ENCODE measurements at places on chromosomes 6 and 20.

DNA sequence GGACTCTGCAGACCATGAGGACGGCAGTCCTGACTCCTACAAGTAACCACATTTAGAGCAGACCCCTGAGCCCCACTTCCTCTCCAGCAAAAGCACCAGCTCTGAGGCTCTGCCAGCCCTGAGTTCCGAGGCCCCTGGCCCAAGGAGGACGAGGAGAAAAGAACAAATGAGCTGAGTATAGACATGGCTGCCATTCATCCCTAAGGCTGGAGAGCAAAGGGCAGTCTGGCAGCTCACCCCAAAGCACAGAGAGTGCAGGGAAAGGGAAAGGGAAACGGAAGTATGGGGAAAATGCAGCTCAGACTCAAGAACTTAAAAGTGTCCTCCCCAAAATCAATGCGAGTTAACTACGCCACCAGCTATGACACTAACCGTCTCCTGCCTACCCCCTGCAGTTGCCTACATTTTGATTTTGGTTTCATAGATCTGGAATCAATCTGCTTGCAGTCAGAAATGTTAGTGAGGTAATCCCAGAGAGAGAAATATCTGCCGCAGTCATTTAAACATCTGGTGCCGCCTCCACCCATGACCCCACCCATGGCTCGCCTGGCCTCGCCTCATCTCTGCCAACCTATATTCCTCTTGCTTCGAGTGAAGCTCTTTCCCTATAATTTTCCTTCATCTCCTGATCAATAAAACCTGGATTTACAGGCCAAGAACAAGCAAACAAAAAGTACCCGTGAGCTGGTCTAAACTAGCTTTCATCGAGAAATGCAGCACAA is 49.6 kb upstream of the AFDN start:
- no peak for DNase-seq

DNA sequence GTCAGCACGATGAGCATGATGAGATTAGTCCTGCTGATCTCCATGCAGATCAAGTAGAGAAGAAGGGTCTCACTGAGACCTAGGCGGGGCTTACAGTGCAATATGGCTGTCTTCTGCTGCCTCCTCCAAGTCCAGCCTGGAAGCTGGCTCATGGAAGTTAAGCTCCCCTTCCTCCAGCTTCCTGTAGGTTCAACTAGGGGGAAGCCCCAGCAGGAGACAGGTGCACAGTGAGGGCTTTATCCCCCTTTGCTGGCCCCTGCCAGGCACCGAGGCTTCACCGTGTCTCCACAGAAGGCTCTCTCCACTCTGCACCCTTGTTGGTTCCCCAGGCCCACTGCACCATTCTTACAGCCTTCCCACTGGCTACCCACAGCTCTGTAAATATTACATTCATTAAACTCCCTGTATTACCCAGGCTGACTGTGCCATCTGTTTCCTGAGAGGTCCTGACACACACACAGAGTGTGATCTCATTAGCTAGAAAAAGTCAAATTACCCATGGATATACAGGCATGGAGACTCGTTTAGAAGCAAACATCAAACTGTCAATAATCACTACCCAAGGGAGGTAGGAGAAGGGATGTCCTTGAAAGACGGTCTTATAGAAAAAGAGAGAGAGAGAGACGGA is 90.4 kb downstream of the SLC2A10 start:
- no peak for DNase-seq

GRCh38 chr20:23049201-23050075 is at the start of gene THBD:
Gene THBD (minus strand): TSS chr20:23049672. CDS start chr20:23049504, 168 bp downstream.
- DNase-seq = no peak

GRCh38 chr20:63881451-63882226 is 13.3 kb upstream of the DNAJC5 start:
- DNase-seq = no peak

DNA sequence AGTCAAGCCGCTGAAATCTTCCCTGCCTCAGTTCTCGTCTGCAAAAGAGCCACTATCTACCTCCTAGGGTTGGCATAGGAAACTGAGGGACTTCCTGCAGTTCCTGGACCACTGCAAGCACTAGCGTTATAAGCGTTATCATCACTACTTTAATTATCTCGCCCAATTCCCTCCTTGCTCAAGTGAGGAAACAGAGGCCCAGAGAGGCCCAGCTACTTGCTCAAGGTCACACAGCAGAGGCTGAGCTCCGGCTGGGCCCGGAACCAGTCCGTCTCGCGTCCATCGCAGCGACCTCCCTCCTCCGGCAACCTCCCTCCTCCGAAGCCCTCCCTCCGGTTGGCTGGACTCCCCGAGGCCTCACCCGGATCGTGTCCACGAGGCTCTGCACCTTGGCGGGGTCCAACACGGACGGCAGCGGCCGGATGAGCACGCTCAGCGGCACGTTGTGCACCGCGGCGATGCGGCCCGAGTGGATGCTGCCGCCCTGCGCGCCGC is 338 bp downstream of the SRXN1 start:
- DNase-seq = no peak

DNA sequence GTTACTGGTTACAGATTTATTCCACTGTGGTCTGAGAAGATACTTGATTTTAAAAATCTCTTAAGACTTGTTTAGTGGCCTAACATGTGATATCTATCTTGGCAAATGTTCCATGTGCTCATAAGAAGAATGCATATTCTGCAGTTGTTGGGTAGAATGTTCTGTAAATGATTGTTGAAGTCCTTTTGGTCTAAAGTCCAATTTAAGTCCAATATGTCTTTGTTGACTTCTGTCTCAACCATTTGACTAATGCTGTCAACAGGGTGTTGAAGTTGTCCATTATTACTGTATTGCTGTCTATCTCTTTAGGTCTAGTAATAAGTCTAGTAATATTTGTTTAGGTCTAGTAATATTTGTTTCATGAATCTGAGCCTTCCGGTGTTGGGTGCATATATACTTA is 387.8 kb upstream of the RUNX2 start:
- no peak for DNase-seq

- DNase-seq = no peak
These were observed 83.3 kb downstream of the TAF4 start for GRCh38 chr20:61982191-61982950.

Measured in renal cortex interstitium (tissue), 15 donors.